ENCODE measurements at places on chromosomes 1 and 21.
A peak's percentile ranks its signal among the peaks of the same experiment; 100 is the strongest.

DNA sequence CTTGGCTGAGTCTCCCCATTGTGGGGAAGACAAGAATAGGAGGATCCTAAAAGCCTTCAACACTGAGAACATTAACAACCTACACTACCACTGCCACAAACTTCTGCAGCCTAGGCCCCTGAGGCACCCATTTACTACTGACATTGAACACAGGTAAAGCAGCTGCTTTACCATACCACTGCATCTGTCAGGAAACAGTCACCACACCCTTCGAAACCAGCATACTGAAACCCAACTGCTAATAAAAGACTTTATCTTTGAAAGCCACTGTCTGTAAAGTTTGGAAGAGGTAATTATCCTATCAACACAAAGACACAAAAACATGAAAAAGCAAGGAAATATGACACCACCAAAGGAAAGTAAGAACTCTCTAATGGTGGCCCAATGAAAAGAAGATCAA is 7.4 kb downstream of the IFNAR1 start:
- DNase-seq = no peak

- DNase-seq = no peak
These were observed 385.2 kb upstream of the POU3F1 start for GRCh38 chr1:38431535-38432376.

GRCh38 chr1:1164361-1164700 is 9.3 kb upstream of the TTLL10 start:
- no peak for DNase-seq

DNA sequence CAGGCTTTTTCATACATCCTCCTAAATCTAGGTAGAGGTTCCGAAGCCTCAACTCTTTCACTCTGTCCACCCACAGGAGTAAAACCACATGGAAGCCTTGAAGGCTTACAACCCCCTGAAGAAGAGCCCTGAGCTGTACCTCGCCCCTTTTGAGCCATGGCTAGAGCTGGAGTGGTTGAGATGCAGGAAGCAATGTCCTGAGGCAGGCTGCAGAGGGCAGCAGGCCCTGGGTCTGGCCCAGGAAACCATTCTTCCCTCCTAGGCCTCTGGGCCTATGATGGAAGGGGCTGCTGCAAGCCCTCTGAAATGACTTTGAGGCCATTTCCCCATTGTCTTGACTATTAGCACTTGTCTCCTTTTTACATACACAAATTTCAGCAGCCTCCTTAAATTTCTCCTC is 1503.0 kb downstream of the KCNT2 start:
- no peak for DNase-seq

DNA sequence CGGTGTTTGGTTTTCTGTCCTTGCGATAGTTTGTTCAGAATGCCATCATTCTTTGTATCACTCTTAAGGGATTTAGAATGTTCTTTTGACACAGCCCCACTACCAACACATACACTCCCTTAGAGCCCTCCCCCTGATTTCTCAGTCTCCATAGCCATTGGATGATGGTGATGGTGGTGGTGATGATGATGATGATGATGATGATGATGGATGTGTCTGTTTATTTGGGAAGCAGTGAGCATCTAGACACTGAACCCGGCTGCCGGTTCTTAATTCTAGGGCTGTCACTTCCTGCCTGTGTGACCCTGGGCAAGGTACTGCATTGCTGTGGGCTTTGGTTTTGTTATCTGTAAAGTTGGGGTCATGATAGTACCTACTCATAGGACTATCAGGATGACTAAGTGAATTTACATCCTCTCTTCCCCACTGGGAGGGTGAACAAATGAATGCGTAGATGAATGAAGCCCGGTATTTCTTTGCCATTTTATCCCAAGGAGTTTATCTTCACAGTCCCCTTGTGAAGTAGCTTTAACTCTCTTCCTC is 100.7 kb downstream of the HUNK start:
- no peak for DNase-seq

DNA sequence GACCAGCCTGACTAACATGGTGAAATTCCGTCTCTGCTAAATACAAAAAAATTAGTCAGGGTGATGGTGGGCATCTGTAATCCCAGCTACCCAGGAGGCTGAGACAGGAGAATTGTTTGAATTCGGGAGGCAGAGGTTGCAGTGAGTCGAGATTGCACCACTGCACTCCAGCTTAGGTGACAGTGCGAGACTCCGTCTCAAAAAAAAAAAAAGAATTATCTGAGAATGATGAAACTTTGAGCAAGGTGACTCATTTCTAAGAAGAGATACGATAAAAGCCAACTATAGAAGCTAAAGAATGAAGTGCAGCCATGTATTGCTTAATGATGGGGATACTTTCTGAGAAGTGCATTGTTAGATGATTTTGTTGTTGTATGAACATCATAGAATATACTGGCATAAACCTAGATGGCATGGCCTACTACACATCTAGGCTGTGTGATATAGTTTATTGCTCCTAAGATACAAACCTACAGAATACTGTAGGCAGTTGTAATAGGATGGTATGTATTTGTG is 64.7 kb downstream of the SNRPE start:
- DNase-seq = no peak

- peak; percentile 51 for DNase-seq
These were observed 26.7 kb downstream of the BTG3 start for GRCh38 chr21:17585875-17586450.
